ENCODE measurements at places on chromosomes 6 and 20.

GRCh38 chr20:61643656-61644377 is 391.8 kb downstream of the CDH4 start:
- no peak for DNase-seq
- no peaks in the 10 kb centered on the region for H3K36me3 ChIP-seq
- H3K27ac ChIP-seq: no peak overlapping the region

GRCh38 chr6:26205625-26206574 is 118.7 kb downstream of the HFE start:
- H3K4me1 ChIP-seq: peaks cover 23% of the 10 kb centered on the region
- no peak for DNase-seq
- H3K4me3 ChIP-seq: no peak overlapping the region

DNA sequence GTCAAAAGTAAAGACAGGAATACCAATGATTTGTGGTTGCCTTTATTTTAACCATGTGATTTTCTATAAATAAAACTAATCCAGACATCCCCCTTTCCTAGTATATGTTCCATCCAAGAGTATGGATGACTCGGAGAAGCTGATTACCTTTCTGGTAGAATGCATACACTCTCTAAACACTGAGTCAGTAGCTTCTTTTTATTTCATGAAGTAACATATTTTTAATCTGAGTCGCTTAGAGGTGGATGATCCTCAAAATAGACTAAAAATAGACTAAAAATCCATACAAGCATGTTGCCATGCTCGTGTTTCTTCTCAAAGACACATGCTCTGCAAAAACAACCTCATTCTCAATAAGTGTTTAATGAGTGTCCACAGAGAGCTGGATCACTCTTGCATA is 263.7 kb downstream of the COL12A1 start:
- no peak for DNase-seq
- no peaks in the 10 kb centered on the region for H3K36me3 ChIP-seq
- no peak overlapping the region for H3K27ac ChIP-seq
- H3K27me3 ChIP-seq: no peaks in the 10 kb centered on the region
- no peaks in the 10 kb centered on the region for H3K4me1 ChIP-seq

DNA sequence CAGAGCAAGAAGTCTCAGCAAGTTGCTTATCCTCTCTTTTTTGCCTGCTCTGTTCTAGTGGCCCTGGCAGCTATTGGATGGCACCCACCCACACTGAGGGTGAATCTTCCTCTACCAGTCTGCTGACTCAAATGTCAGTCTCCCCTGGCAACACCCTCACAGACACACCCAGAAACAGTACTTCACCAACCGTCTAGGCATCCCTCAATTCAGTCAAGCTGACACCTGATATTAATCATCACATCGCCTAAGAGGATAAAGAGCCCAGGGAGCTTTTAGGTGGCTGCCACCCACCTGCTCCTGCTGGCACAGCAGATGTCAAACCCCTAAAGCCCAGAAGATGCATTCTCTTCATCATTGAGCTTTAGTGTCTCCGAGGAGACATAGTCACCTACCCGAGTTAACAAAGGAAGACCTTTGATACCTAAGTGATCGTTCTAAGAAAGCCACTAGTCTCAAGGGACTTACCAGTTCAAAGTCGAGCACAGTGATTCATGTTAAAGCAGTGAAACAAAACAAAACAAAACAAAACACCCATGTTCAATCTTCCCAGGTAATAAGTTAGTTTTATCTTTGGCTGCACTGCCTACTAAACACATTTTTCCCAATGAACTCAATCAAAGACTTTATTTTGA is 97.7 kb upstream of the KCNQ5 start:
- no peaks in the 10 kb centered on the region for H3K4me1 ChIP-seq
- no peak overlapping the region for H3K27ac ChIP-seq
- no peak overlapping the region for H3K4me3 ChIP-seq
- no peaks in the 10 kb centered on the region for H3K36me3 ChIP-seq

GRCh38 chr6:30837870-30838269 is 46.4 kb upstream of the DDR1 start:
- no peak overlapping the region for H3K4me3 ChIP-seq
- no peak for DNase-seq
- H3K27me3 ChIP-seq: no peaks in the 10 kb centered on the region
- H3K4me1 ChIP-seq: peaks cover 30% of the 10 kb centered on the region
- H3K36me3 ChIP-seq: no peaks in the 10 kb centered on the region

DNA sequence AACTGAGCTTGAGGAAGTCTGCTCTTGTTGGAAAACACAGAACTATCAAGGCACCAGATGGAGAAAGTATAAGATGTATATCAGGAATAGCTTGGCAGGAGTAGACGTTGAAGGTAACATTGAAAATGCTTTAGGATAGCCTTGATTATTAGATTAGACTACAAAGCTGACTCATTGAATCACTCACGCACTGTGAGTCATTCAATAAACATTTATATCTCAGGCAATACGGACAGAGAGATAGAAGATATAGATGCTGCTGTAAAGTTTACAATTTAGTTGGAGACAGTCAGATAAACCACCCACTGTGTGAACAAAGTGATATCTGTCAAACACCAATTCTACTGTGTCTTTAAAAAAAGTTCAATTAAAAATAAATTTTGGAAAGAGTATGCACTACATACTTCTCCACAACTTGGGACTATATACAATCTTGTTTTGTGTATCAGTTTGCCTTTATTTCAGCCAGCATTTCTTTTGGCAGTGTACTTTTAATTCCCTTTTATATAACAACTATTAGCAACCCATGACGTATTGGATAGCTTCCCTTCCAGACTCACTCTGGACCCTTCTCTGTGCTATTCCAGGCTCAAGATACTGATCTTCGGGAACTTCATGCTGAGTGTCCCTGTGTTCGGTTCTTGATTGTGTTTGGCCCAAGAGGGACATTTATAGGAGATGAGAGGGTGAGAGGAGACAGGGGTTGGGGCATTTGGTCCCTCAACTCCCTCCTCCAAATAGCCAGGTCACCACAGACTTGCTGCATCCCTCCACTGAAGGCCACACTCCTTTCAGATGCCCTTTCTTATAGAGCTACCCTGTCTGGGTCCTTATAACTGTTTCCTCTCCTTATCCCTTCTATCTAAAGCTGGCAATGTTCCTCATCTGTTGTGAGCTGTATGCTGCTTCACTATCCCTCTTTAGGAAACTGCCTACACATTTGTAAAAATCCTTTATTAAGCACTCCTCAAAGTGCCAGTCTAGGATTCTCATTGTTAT is 176.6 kb upstream of the PTPRK start:
- H3K27me3 ChIP-seq: peaks cover 4% of the 10 kb centered on the region
- H3K36me3 ChIP-seq: no peaks in the 10 kb centered on the region
- peaks cover 3% of the 10 kb centered on the region for H3K4me1 ChIP-seq
- no peak overlapping the region for H3K4me3 ChIP-seq

- no peak overlapping the region for H3K27ac ChIP-seq
- DNase-seq: no peak
- H3K36me3 ChIP-seq: peaks cover 1% of the 10 kb centered on the region
- H3K4me3 ChIP-seq: no peak overlapping the region
- peaks cover 24% of the 10 kb centered on the region for H3K4me1 ChIP-seq
Observed at GRCh38 chr6:2037237-2037926, 208.0 kb downstream of the GMDS start.

GRCh38 chr6:159481897-159482296 is 211.1 kb downstream of the SOD2 start:
- no peak overlapping the region for H3K4me3 ChIP-seq
- no peak for DNase-seq
- H3K27ac ChIP-seq: no peak overlapping the region
- peaks cover 19% of the 10 kb centered on the region for H3K27me3 ChIP-seq
- H3K36me3 ChIP-seq: no peaks in the 10 kb centered on the region
- no peaks in the 10 kb centered on the region for H3K4me1 ChIP-seq

- H3K4me3 ChIP-seq: no peak overlapping the region
- H3K27ac ChIP-seq: no peak overlapping the region
- no peak for DNase-seq
- H3K4me1 ChIP-seq: peaks cover 4% of the 10 kb centered on the region
Observed at GRCh38 chr6:143110996-143111395, 50.3 kb downstream of the AIG1 start.

DNA sequence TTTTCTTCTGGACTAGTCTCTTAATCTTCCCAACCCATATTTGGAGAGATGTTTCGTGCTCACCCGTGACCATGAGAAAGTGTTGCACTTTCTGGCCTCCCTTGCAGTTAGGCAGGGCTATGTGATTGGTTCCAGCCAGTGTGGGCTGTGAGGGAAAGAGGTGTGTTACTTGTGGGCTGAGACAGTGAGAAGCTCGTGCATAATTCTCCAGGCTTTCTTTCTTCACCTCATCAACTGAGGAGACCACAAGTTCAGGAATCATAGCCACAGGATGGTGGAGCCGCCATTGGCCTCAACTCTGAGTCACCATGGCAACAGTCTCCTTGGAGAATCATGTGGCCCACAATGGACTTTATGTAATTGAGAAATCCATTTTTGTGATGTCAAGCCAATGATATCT is 57.5 kb upstream of the FUCA2 start:
- H3K36me3 ChIP-seq: no peaks in the 10 kb centered on the region
- H3K4me3 ChIP-seq: no peak overlapping the region
- no peak for DNase-seq
- no peaks in the 10 kb centered on the region for H3K27me3 ChIP-seq
- H3K27ac ChIP-seq: no peak overlapping the region

GRCh38 chr20:22623211-22623610 is 38.8 kb upstream of the FOXA2 start:
- H3K36me3 ChIP-seq: no peaks in the 10 kb centered on the region
- no peak for DNase-seq
- H3K27ac ChIP-seq: no peak overlapping the region
- no peaks in the 10 kb centered on the region for H3K4me1 ChIP-seq
- no peak overlapping the region for H3K4me3 ChIP-seq
- peaks cover 5% of the 10 kb centered on the region for H3K27me3 ChIP-seq

DNA sequence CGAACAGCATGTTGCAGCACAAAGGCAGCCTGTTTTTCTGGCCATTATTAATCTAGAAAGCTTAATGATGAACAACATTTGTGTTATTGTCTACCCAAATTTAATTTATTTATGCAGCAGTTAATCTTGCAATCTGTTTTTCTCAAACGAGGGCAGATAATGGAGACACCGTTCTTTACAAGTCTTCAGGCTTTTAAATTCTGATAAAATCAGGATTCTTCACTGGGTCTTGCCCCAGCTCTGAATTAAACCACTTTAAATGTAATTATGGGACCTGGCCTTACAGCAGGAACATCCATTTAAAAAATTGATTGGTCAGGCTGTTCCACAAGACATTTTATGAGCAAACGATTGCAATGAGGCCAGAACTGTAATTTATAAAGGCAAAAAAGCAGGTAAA is 26.5 kb upstream of the INSM1 start:
- no peak overlapping the region for H3K27ac ChIP-seq
- no peak overlapping the region for H3K4me3 ChIP-seq
- peaks cover 8% of the 10 kb centered on the region for H3K27me3 ChIP-seq
- H3K4me1 ChIP-seq: no peaks in the 10 kb centered on the region
- H3K36me3 ChIP-seq: no peaks in the 10 kb centered on the region

DNA sequence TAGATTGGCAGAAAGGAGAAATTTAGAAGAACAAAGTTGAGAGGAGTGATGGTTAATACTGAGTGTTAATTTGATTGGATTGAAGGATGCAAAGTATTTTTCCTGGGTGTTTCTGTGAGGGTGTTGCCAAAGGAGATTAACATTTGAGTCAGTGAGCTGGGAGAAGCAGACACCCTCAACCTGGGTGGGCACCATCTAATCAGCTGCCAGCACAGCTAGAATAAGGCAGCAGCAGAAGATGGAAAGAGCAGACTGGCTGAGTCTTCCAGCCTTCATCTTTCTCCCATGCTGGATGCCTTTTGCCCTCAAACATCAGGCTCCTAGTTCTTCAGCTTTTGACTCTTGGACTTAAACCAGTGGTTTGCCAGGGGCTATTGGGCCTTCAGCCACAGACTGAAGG is 437.7 kb upstream of the AGPAT4 start:
- H3K4me3 ChIP-seq: no peak overlapping the region
- no peaks in the 10 kb centered on the region for H3K4me1 ChIP-seq
- no peaks in the 10 kb centered on the region for H3K36me3 ChIP-seq
- H3K27ac ChIP-seq: no peak overlapping the region
- no peak for DNase-seq

DNA sequence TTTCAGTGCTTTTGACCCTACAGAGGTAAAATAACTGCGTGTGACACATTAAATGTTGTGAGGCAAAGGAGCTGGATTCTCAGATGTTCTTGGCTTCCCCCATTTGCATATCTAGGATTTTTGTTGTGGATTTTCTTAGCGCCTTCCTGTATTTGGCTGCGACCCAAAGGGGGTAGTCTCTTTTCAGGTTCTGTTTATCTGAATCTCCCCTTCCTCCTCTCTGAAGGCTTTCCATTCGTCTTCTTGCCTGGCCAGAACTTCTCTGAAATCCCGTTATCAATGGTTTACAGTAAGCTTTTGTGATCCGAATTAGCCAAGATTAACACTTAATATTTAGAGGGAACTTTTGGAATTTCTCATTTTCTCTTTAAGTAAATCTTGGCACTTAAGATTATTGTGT is 60.8 kb downstream of the ADGRB3 start:
- H3K36me3 ChIP-seq: no peaks in the 10 kb centered on the region
- H3K27me3 ChIP-seq: no peaks in the 10 kb centered on the region
- H3K27ac ChIP-seq: no peak overlapping the region
- no peak for DNase-seq
- H3K4me3 ChIP-seq: no peak overlapping the region

DNA sequence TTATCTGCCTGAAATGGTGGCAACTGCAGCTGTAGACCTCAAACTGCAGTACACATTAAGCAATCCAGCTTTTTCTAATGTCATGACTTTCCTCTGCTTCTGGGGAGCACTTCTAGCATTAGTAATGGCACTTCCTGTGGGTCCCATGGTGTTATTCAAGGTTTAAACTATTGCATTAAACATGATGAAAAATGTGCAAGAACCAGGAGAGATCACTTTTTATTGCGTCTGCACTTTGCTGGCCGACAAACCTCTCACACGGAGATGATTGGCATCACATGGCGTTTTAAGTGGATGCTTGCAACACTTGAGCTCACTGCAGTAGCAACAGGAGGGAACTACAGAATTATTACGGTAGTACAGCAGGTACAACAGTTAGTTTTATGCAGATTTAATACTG is 148.4 kb downstream of the HIVEP2 start:
- no peaks in the 10 kb centered on the region for H3K27me3 ChIP-seq
- H3K4me1 ChIP-seq: peaks cover 77% of the 10 kb centered on the region
- no peak for DNase-seq
- H3K36me3 ChIP-seq: peaks cover 33% of the 10 kb centered on the region

- no peak for DNase-seq
- peaks cover 22% of the 10 kb centered on the region for H3K4me1 ChIP-seq
- no peak overlapping the region for H3K27ac ChIP-seq
Observed at GRCh38 chr6:107769053-107769658, 55.0 kb downstream of the SCML4 start.

DNA sequence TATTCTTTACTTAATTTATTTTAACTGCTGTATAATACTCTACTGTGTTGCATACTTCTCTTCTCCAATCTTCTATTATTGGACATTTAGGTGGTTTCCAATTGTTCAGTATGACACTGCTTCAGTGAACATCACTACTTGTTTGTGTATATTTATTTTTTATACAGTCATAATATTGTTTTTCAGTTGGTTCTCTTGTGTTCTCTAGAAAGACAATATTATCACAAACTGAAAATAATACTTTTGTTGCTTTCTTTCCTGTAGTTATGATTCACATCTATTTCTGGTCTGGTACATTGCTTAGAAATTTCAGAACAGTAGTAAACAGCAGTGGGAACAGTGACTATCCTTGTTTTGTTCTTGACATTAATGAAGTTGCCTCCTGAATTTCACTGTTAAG is 62.8 kb upstream of the GTSF1L start:
- no peak overlapping the region for H3K4me3 ChIP-seq
- peaks cover 12% of the 10 kb centered on the region for H3K27me3 ChIP-seq
- H3K36me3 ChIP-seq: peaks cover 1% of the 10 kb centered on the region
